ENCODE measurements at places on chromosomes 3 and 15.

DNA sequence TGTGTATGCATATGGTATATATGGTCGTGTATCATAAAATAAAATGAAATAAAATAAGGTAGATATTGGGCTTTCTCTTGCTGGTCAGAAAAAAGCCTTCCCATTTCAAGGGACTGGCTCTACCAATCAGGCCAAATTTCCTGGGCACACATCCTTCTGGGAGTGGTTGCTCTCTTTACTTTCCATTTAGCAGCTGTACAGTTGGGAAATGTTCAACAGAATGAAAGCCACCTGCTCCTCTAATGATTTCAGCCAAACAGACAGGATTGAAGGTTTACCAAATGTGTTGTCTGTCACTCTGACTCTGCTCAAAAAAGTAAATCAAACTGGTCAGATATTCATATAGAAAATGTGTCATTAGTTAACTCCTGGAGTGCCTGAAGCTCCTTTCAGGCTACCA, 380.4 kb downstream of the ROBO2 start:
- no peak for DNase-seq

DNA sequence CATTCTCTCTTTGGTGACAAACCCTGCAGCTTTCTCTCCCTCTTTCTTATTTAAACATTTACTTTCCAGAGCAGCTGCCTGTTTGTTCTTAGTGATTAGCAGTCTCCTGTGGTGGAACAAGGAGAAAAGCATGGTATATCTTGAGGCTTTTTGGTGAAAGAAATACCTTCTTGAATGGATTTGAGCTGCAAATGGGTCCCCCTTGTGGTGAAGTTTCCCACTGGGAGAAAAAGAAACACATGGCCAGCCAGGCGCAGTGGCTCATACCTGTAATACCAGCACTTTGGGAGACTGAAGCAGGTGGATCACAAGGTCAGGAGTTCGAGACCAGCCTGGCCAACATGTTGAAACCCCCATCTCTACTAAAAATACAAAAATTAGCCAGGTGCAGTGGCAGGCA, 48.3 kb upstream of the ACP3 start:
- DNase-seq = peak; percentile 44

DNA sequence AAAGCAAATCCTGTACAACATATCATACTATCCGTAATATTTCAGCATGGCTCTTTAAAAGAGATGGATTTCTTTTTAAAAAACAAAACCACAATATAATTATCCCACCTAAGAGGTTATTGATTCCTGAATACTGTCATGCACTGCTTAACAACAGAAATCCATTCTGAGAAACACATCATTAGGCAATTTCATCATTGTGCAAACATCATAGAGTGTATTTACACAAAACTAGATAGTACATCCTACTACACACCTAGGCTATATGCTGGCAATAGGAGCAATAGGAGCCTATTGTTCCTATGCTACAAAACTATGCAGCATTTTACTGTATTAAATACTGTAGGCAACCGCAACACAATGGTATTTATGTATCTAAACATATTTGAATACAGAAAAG, 242.0 kb downstream of the NEK10 start:
- DNase-seq = no peak

GRCh38 chr3:3241596-3241995, 62.1 kb upstream of the CRBN start:
- DNase-seq = no peak

DNA sequence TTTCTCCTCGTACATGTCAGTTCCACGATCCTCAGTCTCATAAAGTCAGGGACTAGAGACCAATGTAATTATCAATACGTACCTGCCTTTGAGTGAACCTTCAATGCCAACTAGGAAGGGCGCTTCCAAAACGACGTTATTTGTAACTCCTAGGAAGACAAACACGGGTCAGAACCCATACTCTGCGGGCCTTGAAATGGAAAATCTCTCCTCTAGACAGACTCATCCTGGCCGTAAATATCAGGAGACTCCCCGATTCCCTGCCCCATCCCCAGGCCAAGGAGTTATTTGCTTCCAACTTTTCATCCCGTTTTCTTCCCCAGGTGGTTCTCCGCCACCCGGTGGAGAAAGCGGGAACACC, 578 bp downstream of the OIP5 start:
- DNase-seq = peak; percentile 83

GRCh38 chr3:149267565-149267964, 45.9 kb upstream of the CP start:
- DNase-seq = no peak

DNA sequence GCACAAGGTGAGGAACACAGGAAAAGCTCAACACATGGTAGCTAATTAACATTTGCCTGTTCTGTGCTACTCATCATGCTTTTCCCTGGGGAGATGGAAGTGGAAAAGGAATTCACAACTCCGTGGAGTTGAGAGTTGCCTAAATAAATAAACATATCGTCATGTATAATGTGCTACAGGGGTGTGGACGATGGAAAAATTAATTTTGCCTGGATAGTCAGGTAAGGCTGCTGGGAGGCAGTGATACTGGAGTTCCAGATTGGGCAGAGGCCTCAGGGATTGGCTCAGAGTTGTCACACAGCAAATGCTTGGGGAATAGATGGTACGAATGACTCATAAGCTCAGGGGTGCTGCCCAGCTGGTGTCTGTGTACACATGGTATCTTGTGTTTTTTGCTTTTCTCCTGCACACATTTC, 3.1 kb upstream of the ABHD6 start:
- DNase-seq = peak; percentile 26

GRCh38 chr15:69118089-69118488, 42.3 kb upstream of the GLCE start:
- no peak for DNase-seq

DNA sequence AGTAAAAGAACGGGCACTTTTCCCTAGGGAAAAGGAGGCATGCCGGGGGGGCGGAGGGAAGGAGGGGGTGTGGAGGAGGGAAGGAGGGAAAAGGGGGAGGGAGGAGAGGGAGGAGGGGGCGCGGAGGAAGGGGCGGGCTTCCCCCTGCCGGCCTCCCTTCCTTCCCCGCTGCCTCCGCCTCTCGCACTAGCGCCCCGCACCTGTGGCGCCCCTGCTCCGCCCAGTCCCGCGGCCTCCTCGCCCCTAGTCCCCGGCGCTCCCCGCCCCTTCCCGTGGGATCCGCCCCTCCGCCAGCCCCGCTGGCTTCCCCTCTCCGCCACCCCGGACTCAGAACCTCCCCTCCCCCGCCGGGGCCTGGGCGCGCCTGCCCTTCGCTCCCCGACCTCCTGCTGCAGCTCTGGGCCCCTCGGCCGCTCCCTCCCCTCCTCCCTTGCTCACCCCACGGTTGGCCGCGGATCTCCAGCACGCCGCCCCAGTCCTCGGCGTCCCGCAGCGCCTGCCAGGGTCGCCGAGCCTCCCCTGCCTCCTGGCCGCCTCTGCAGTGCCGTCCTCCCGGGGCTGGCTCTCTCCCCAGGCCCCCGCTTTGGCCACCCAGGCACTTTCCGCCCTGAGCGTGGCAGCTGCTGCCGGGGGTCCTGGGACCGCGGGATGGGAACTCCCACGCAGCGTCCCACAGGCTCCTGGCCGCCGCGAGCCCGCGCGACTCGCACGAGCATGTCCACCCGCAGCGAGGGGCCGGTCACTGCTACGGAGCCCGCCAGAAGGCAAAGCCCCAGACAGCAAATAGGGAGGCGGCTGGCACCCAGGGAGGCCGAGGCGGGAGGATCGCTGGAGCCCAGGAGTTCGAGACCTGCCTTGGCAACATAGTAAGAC, 147.4 kb downstream of the TJP1 start:
- DNase-seq = peak; percentile 89

DNA sequence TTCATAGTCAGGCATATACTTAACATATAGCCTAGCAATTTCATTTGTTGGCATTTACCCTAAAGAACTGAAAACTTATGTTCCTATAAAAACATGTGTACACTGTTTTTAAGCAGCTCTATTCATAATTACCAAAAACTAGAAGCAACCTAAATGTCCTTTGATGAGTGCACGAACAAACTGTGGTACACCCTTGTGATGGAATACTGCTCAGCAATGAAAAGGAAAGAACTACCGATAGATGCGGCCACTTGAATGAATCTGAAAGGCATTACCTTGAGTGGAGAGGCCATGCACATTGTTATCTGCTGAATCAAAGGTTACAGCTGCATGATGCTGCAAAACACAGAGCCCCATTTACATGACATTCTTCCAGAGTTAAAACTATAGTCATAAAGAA, 44.7 kb downstream of the CFAP92 start:
- no peak for DNase-seq

GRCh38 chr15:91133511-91133910, 33.5 kb downstream of the SV2B start:
- no peak for DNase-seq

GRCh38 chr3:39548282-39548681, 80.8 kb downstream of the MOBP start:
- DNase-seq = no peak

DNA sequence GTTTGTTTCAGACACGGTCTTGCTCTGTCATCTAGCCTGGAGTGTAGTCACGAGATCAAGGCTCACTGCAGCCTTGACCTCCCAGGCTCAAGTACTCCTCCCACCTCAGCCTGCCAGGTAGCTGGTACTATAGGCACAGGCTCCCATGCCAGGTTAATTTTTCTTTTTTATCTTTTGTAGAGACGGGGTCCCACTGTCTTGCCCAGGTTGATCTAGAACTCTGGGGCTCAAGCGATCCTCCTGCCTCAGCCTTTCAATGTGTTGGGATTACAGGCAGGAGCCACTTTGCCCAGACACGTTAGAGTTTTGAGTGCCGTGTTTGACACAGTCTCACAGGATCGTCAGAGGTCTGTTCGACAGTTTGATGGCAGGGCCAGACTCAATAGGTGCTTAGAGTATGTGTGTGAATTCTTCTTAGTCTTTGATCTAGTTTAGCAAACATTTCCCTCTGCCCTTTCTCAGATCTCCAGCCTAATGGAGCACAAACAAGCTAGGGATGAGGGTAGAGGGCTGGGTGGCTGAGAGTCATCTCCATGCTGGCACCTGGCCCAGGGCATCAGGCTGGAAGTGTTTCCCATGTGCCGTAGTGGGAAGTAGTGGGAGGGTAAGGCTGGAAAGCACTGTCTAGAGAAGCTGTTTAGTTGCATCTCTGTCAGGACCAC, 66.1 kb upstream of the DLG1 start:
- DNase-seq = peak; percentile 52

DNA sequence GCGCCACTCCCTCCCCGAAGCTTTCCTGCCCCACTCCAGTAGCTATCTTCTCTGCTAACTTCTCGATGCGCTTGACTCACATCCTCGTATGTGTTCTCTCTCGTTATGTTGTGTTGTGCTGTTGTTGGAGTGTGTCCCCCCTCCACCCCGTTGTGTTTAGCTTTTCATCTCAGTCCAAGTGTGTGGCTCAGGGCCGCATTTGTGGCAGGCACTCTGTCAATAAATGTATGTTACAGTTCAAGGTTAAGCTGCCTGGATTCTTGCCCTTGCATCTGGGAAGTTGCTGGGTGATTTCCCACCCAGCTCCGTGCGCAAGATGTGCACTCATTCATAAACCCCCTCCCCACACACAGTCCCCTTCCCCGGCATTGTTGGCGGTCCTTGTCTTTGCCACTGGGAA, 71.9 kb downstream of the PGPEP1L start:
- no peak for DNase-seq

GRCh38 chr3:158727206-158728060, 4.8 kb downstream of the RARRES1 start:
- DNase-seq = peak; percentile 84

GRCh38 chr3:194111336-194111735, 24.6 kb upstream of the HES1 start:
- DNase-seq = no peak

DNA sequence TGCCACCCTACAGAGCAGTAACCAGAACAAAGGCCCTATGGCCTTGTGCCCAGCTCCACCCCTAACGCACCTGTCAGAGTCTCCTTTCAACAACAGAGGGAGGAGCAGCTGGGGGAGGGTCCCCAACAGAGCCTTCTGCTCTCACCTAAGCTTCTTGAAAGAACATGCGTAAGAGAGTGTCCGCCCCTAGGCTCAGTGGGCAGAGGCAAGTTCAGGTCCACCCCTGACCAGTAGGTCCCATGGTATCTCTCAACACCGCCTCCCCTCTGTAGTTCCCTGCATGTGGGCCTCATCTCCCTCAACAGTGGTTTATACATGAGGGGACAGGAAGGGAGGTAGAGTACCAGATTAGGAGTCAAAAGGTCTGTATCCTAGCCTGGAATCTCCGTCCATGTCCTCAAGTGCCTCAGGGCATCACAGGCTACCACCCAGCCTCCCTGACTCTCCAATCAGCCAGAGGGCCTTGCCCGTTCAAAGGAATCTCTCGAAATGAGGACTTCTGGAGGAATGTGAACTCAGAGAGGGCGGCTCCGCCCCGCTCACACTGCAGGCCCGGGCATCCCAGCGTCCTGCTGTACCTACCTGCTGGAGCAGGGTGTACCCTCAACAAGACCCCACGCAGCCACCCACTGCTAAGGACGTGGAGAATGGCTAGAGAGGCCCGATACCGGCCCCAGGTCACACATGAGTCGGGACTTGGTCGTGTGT, 680 bp downstream of the POC1A start:
- DNase-seq = peak; percentile 41

DNA sequence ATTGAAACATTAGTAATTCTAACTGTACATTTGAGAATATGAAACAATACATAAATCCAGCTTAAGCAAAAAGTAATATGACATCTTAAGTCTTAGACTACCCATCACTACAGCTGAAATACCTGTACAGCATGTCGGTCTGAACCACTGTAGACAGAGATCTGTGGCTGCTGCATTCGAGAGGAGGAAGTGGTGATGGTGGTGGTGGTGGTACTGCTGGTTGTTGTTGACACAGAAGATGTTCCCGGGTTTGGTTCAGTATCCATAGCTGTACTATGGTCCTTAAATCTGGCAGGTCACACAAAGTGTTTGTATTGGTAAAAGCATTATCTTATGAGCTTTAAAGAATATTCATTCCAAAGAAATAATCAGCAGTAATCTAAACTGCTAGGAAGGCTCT, 2.9 kb downstream of the PHC3 start:
- no peak for DNase-seq

DNA sequence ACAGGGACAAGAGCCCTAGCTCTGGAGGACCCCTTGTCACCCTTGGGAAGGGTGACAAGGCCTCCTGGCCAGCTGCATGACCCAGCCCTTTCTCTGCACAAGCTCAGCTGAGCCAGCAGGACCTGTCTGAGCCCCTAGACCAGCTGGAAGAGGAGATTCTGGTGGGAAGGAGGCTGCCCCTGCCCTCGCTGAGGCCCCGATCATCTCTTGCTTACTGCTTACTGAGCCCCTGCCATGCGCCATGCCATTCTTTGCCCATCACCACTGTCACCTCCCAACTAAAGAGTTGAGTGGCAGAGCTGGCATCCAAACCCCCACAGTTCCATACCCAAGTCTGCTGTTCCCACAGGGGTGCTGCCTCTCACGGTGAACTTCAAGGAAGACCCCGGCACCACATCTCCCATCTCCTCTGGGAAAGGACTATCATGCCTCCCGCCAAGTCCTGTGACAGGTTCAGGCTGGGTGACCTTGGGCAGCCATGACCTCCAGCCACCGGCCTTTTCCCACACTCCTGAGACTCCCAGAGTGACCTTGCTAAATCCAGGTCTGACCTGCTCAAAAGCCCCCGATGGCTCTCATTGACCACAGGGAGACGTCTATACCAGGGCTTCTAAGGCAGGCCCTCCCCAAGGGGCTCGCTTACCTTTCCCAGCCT, 34.0 kb downstream of the ACSBG1 start:
- no peak for DNase-seq
